Neural crest cell (in vitro differentiated cells): ENCODE measurements at places on chromosomes 3 and 15. TPM values are rescaled to one million over a fixed set of nuclear protein-coding genes. Genes with fewer than 3 reads are reported as not detected.

Gene CHRD
- 3.2 and 4.0 TPM in 2 replicates for total RNA-seq

Gene HIGD2B
- total RNA-seq, result not detected in 2 replicates

- no peak for DNase-seq
These were observed 577.5 kb upstream of the NECTIN3 start for GRCh38 chr3:110494093-110494490.

GRCh38 chr3:8210882-8211341 lies 290.7 kb upstream of the LMCD1 start:
- DNase-seq, result no peak

GRCh38 chr15:75659928-75660645 lies 12.4 kb downstream of the SNX33 start:
- no peak for DNase-seq

- DNase-seq, result no peak
These were observed 1.2 kb upstream of the TPRG1 start for GRCh38 chr3:189170559-189170958.

DNA sequence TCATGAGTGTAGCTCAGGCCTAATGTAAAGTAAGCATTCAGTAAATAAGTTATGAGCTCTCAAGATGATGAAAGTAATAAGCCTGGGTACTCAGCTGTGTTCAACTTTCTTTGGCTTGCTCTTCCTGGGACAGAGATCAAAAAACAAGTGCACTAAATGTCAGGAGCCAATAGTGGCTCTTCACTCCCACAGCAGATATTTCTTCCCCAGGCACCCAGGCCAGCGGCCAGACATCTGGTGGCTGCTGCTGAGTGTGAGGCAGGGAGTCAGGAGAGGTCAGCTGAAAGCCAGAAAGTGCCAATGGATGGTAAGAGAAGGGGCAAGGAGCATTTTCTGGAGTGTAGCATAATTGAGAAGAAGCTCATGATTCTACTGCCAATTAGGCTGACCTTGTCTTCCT lies 18.2 kb upstream of the ITGA11 start:
- DNase-seq, result no peak

DNA sequence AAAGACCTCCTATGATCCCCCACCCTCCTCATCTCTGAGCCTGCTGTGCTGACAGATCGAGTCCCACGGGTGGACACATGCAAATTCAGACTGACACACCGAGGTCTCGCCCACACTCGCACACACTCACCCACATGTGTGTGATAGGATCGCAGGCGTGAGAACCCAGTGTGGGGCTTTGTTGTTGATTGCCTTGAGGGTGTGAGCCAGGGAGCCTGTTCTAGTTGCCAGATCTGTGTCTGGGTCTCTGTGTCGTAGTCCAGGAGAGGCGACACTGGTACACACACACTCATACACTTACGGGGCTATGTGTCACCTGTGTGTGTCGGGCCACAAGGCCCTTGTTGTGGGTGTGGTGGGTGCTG lies 2.0 kb downstream of the EPHB3 start:
- DNase-seq, result no peak

DNA sequence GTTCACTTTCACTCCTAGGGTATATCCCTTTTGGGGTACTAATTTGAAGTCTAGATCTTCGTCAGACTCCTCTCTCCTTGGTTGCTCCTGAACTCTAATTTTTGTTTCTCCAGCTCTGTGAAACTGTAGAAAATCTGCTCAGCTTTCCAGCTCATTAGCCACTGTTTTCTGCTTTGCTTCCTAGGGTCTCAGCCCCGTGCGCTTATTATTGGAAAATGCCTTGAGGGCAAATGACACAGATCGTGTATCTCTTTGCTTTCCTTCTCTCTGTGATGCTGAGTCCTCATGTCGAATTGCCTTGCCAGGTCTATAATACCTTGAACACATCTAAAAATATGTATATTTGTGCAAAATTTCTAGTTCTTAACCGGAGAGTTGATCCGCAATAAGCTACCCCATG lies 731.1 kb downstream of the EDEM1 start:
- DNase-seq, result no peak

DNA sequence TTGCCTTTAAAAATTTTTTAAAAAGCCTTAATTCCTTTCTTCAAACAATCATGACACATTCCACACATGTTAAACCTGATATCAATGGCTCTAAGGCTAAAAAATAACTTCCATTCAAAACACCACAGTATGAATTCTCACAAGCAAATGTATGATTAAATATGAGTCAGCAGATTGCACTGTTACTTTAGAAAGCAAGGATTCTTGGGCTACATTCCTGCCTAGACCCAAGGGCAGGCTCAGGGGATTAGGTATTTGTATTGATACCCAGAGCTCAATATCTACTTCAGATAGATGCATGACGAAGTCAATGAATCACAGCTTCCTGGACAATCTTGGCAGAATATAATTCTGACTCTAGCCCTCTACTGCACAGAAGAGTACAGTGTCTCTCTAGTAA lies 65.7 kb downstream of the RARB start:
- DNase-seq, result no peak

- no peak for DNase-seq
These were observed 64.1 kb downstream of the ABCC5 start for GRCh38 chr3:183953471-183954070.
